Occipital lobe (tissue), 3 donors: ENCODE measurements at places on chromosomes 2 and 18.

- DNase-seq: no peak
Measured at GRCh38 chr2:195489101-195489500, 167.9 kb upstream of the SLC39A10 start.

GRCh38 chr2:52518678-52519077, 1248.9 kb upstream of the CHAC2 start:
- no peak for DNase-seq

GRCh38 chr2:37809931-37810570, 115.0 kb upstream of the RMDN2 start:
- no peak for DNase-seq

DNA sequence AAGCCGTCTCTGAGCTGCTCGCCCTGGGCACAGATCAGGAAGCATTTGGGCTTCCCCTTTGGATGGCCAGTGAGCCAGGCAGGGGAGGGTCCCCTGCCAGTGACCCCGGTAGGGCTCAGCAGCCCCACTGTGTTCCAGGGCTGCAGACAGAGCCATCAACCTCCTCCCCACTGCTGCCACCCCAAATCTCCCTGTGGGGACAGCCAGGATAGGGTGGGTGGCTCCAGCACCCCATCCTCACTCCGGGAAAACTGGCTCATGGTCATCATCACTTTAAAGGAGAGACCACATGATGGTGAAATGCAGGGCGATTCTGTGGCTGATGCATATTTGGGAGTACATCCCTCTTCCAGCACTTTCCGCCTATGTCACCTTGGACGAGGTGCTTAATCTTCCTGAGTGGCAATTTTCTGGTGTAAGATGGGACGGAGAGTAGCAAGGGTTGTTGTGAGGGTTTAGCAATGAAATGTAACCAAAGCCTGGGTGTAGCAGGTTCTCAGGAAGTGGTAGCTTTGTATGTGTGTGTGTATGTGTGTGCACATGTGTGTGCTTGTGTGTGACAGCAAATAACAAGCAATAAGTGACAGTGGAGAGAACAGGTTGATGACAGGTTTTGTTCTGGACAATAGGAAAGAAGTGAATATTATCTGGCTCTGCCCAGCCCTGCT, 61.8 kb downstream of the ACAA2 start:
- DNase-seq: no peak

GRCh38 chr2:240350696-240351087, 84.8 kb upstream of the GPC1 start:
- DNase-seq: no peak

- DNase-seq: no peak
Measured at GRCh38 chr18:5939801-5940667, 44.7 kb upstream of the TMEM200C start.

DNA sequence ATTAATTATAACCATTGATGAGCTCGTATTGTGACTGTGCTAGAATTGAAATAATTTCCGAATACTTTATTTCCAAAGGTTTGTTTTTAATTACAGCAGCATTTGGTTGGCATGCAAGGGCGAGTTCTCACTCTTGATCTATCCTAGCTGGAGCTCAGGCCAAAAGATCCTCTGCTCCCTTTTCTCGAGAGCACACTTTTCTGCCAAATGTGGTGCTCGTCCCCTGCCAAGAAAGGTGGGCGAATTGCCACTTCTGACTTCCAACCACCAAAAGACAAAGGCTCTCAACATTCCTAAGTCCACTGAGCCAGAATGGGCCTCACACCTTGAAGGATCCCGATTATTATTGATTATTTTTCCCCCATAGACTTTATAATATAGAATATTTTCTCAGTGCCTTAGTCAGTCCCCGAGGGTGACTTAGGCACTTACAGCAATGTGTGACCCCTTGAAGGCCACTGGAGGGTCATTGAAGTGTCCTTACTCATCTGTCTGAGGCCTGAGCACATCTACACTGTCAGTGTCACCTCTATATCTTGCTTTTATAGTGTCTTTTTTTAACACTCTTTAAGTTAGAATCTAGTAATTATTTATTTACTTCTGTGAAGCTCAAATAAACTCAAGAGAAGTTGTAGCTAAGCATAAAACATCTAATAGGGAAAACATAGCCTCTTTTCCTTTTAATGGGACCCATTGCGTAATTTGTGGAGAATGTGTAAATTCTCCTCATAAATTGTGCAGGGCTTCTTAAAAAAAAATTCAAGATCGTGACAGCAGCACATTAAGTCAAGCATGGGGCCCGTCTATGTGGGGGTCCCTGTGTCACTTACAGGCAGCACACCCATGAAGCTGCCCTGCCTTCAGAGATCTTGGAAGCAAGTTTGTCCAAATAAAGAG, 98.3 kb downstream of the MEIS1 start:
- DNase-seq: no peak

GRCh38 chr2:159647667-159648066, 31.3 kb upstream of the BAZ2B start:
- DNase-seq: no peak

DNA sequence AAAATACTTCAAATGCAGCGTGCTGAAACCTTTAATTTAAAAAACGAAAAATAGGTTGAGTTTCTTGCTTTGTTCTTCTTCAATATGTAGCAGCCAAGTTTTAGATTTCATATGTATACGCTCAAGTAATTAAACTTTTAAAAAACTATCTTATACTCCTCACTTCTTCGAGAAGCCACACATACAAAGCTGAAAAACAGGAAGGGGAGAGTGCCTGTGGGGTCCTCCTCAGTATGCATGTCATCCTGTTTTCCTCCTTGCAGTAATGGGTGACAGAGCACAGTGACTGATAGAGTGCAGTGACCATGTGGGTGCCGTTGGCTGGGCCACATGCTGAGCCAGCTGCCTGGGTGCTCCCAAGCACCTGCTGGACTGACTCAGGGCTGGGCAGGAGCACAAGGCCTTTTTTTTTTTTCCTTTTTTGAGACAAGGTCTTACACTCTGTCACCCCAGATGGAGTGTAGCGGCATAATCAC, 33.3 kb downstream of the UXS1 start:
- DNase-seq: no peak

DNA sequence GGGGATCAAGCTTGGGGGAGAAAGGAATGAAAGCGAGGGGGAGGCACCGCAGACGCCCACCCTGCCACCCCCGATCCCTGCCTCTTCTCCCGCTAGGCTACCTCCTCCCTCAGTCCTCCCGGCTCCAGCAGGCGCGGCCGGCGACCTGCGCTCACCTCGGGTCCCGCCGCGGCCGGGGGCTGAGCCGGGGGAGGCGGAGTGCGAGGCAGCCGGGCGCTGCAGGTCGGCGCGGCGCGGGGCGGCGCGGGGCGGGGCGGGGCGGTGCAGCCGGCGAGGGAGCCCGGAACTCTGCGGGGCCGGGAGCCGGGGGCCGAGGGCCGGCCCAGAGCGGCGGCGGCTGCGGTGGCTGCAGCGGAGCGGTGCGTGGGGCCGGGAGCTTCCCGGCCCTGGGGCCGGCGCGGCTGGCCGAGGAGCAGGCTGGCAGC, 477 bp downstream of the ACVR1 start:
- DNase-seq: no peak
